Skeletal muscle tissue (tissue), 5 donors: ENCODE measurements at places on chromosomes 7 and 10. TPM values are rescaled to one million over a fixed set of nuclear protein-coding genes. Genes with fewer than 3 reads are reported as not detected.

COL28A1 gene
- total RNA-seq = 2.1 TPM

SLC18A2 gene
- 1.0 TPM for total RNA-seq

SPDYE9 gene
- total RNA-seq = not detected

SCART1 gene
- total RNA-seq = 1.6 TPM

ZNF655 gene
- total RNA-seq = 31.3 TPM

GRM8 gene
- total RNA-seq = not detected

PAOX gene
- total RNA-seq = 7.3 TPM

SLIT1 gene
- under 0.01 TPM for total RNA-seq

CPA1 gene
- 2.6 TPM for total RNA-seq

MAGI2 gene
- 4.2 TPM for total RNA-seq

ZNF488 gene
- 1.6 TPM for total RNA-seq

PTN gene
- 21.9 TPM for total RNA-seq

CUL1 gene
- total RNA-seq = 33.9 TPM

GTF2IRD1 gene
- 16.2 TPM for total RNA-seq

PRSS1 gene
- not detected for total RNA-seq

SYT15B gene
- not detected for total RNA-seq

LIPF gene
- total RNA-seq = not detected

ANKIB1 gene
- total RNA-seq = 31.3 TPM

POLR2J2 gene
- total RNA-seq = 2.1 TPM

SLC26A4 gene
- total RNA-seq = 0.52 TPM

TACR2 gene
- not detected for total RNA-seq

PTPRZ1 gene
- total RNA-seq = 4.7 TPM

NXPH1 gene
- not detected for total RNA-seq

ST8SIA6 gene
- total RNA-seq = 0.52 TPM

FAM25A gene
- total RNA-seq = not detected

TTYH3 gene
- total RNA-seq = 18.8 TPM

CLCN1 gene
- total RNA-seq = 4.7 TPM

ATG9B gene
- not detected for total RNA-seq

TFR2 gene
- 1.0 TPM for total RNA-seq

TFPI2 gene
- 1.0 TPM for total RNA-seq

HELLS gene
- 14.6 TPM for total RNA-seq

CPA4 gene
- 2.1 TPM for total RNA-seq

TAS2R41 gene
- not detected for total RNA-seq

ANKRD1 gene
- total RNA-seq = 14.1 TPM

GBX1 gene
- total RNA-seq = not detected

GALNT17 gene
- total RNA-seq = 24.5 TPM

SLC13A1 gene
- total RNA-seq = not detected

TCAF2 gene
- 2.1 TPM for total RNA-seq

DNAJC12 gene
- 3.1 TPM for total RNA-seq

DMTF1 gene
- total RNA-seq = 50.1 TPM

HOXA9 gene
- total RNA-seq = 7.8 TPM

NPTX2 gene
- total RNA-seq = 3.1 TPM

OR2A12 gene
- total RNA-seq = not detected

GIMAP8 gene
- total RNA-seq = 12.0 TPM

APBB1IP gene
- total RNA-seq = 4.2 TPM

KAT6B gene
- 49.6 TPM for total RNA-seq

AKR1B15 gene
- total RNA-seq = under 0.01 TPM

MSS51 gene
- 22.4 TPM for total RNA-seq

PDE6C gene
- total RNA-seq = not detected

OR6V1 gene
- total RNA-seq = not detected

DNAH11 gene
- under 0.01 TPM for total RNA-seq

PRKAR2B gene
- 11.5 TPM for total RNA-seq

SPDYE5 gene
- not detected for total RNA-seq

CTAGE4 gene
- not detected for total RNA-seq

ITIH5 gene
- total RNA-seq = 37.1 TPM

STMP1 gene
- 15.7 TPM for total RNA-seq

MYOZ1 gene
- total RNA-seq = 1,224 TPM

ACTR3C gene
- 1.6 TPM for total RNA-seq

GNAT3 gene
- not detected for total RNA-seq

MACROH2A2 gene
- 8.4 TPM for total RNA-seq
